ENCODE measurements at places on chromosomes 5 and 9.

- DNase-seq = no peak
These were observed 153.3 kb downstream of the ESM1 start for GRCh38 chr5:54832045-54832444.

- no peak for DNase-seq
These were observed 35.6 kb downstream of the GPBP1 start for GRCh38 chr5:57209316-57210040.

GRCh38 chr9:70260007-70260443 is 1.2 kb downstream of the SMC5 start:
- DNase-seq = no peak

DNA sequence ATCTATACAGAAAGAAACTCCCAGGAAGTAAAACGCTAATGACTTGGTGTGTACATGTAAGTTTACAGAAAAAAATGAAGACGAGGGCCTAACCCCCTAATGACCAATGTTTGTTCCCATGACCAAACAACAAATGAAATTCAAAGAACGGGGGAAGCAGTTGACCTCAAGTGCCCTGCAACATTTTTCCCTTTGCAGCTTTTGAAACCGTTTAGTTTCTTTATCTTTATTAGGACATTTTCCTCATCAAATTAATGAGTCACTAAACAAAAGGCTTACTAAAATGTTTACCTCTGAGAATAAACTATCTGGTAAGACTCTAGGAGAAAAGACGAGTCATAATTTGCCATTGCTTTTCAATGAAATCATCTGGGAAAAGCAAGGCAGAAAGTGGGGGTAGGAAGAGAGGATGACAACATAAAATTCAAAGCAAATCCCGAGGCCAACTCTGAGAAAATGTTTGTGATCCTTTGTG is 57.4 kb downstream of the LHFPL2 start:
- DNase-seq = no peak

- no peak for DNase-seq
These were observed 1.1 kb upstream of the ARSI start for GRCh38 chr5:150303660-150304386.

- no peak for DNase-seq
These were observed 132.4 kb downstream of the GCNT1 start for GRCh38 chr9:76591256-76591950.

GRCh38 chr9:133074111-133074651 is 12.4 kb downstream of the CEL start:
- no peak for DNase-seq

Measured in right renal pelvis (tissue), 4 donors.